Stimulated activated CD8-positive, alpha-beta memory T cell treated with anti-CD3 and anti-CD28 coated beads, Interleukin-12 subunit alpha, Interleukin-12 subunit beta, amount 100 ng/mL, for 4 hours (primary cell): ENCODE measurements at places on chromosomes 6 and 20.

DNA sequence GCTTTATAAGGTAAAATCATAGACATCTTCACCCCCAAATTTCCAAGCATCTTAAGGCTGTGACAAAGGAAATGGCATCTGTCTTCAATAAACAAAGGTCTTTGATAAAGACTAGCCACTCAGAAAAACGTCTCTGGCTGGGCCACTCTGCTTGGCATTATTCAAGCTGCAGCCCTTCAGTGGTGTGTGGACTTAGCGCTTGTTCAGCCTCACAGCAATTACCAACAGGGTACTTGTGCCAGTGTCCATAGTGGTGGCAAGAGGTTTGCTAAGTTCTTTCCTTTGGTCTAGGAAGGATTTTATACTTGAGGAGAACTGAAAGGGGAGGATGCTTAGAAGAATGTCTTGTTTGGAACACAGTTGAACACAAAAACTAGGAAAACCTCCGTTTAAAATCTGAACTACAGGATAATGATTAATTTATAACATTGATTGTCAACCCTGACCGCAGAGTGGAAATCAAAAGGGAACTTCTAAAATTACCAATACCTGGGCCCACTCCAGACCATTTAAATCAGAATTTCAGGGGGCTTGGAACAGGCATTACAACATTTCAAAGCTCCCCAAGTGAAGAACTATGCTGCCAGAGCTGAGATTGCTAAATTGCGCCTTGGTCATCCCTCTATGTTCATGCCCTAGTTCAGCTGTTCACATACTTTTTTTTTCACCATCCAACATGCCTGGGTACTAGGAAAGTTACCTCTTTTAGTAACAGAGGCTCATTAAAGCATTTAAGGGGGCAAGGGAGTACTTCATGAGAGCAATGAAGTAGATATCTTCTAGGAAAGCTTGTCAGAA is 378.5 kb downstream of the FRK start:
- DNase-seq, result no peak

- no peak for DNase-seq
Measured at GRCh38 chr6:144931172-144932035, 646.3 kb downstream of the UTRN start.

GRCh38 chr6:168060521-168060931 is 18.5 kb downstream of the FRMD1 start:
- no peak for DNase-seq

GRCh38 chr6:118283766-118284165 is 264.3 kb upstream of the PLN start:
- DNase-seq, result no peak

DNA sequence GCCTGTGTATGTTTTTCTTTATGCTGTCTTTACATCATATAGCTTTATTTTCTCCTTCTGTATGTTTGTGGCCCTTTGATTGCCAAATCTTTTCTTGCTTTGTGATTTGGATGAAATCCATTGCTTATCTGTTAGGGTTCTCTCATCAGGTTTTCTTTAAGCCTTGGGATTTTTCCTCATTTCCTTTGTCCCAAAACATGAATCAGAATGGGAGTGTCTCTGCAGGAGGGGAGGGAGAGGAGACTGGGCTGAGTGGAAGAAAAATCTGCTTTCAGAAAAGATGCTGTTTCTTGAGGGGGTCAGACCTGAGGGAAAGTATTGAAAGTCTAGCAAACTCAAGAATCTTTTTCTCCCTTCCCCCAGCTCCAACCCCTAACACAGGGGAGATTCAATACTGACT is 758.0 kb upstream of the MMS22L start:
- no peak for DNase-seq

DNA sequence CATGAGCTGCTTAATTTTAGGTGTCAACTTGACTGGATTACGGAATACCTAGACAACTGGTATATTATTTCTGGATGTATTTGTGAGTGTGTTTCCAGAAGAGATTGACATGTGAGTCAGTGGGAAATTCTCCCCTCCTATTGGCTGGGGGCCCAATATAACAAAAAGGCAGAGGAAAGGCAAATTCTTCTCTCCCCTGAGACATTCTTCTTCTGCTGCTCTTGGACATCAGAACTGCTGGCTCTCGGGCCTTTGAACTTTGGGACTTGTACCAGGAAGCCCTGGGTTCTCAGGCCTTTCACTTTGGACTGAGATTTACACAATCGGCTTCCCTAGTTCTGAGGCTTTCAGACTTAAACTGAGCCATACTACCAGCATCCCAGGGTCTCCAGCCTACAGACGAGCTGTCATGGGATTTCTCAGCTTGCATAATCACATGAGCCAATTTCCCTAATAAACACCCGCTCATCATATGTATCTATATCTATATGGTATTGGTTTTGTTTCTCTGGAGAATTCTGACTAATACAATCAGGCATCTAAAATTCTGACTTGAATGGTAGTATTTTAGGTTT is 7.6 kb upstream of the BTN3A3 start:
- DNase-seq, result no peak
